ENCODE measurements at places on chromosomes 11 and 22. TPM values are rescaled to one million over a fixed set of nuclear protein-coding genes. Genes with fewer than 3 reads are reported as not detected.

GPR152 gene
- not detected for total RNA-seq

MYBPC3 gene
- 0.10 TPM for total RNA-seq

C1QTNF4 gene
- not detected for total RNA-seq

ACTN3 gene
- total RNA-seq = not detected

CREB3L1 gene
- 7.4 TPM for total RNA-seq

KCTD17 gene
- total RNA-seq = 22.1 TPM

SLC43A1 gene
- 3.0 TPM for total RNA-seq

BAIAP2L2 gene
- total RNA-seq = 4.3 TPM

CRACR2B gene
- 4.6 TPM for total RNA-seq

Data from A549 treated with DMSO at 1 μM for 4 hours (cell line).